ENCODE measurements at places on chromosomes 6 and 20.

DNA sequence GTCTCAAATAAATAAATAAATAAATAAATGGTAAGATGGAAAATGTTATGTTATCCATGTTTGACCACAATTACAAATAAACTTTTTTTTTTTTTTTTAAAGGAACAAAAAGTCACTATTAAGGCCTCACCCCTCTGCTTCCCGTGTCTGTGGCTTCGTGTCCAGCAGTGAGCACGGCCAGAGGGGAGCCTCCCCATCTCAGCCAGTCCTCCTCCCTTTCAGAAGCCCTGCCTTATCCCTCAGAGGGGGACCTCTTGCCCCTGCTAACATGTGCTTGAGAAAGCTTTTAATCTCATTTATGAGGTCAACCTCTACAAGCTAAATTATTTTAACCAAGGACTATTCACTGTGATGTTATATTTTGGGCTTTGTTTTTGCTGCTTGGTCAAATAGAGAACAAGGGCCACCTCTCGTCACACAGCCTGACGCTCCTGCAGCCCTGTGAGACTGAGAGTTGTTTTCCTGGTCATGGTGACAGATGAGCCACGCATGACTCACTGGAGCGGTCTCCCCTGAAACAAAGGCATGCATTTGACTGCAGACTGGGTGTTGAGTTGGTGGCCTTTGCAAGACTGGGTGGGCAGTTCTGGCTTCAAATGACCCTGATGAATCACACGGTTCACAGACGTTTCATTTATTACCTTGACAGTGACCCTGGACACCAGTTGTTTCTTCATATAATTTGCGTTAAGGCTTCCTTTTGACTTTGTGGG is 131.8 kb downstream of the TIAM2 start:
- DNase-seq: no peak

DNA sequence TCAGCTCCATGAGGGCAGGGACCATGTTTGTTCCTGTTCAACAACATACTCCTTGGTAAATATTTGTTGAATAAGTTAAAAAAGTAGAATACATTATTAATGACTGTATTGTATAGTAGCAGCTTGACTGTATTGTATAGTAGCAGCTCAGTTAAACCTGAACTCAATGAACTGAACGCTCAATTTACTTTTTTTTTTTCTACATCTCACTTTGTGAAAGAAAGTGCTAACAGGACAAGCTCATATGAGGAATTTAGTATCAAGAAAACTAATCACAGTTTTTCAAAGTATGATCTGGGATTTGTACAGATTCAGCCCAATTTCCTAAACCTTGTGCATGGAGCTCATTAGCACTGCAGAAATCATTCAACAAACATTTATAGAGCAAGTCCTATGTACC is 38.8 kb upstream of the NR2E1 start:
- DNase-seq: no peak

DNA sequence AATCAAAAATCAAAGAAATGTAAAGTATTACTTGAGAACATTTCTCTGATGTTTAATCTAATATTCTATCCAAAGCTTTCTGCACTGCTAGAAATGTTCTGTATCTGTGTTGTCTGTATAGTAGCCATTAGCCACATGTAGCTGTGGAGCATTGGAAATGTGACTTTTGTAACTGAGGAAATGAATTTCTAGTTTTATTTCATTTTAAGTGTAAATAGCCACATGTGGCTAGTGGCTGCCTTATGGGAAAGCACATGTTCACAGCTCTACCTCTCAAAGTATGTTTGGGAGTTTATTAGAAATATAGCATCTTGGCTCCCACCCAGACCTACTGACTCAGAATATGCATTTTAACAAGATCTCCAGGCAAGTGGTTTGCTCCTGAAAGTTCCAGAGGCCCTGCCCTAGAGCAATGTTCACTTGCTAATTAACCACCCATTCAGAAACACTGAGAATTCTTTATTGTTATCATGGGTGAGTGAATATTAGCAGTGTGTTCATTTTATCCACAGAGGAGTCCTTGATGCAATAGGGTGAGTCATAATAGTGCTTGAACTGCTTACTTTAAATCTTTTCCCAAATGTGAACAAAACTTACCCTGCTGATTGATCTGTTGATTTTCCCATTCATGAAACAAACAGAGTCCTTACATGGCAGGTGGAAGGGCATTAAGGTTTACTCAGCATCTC is 282.7 kb downstream of the PLCB1 start:
- DNase-seq: no peak

- no peak for DNase-seq
Observed at GRCh38 chr6:4856785-4857184, 80.6 kb downstream of the CDYL start.

GRCh38 chr6:94988701-94989100 is 588.6 kb upstream of the MANEA start:
- DNase-seq: no peak

GRCh38 chr6:100988391-100988984 is 107.4 kb upstream of the ASCC3 start:
- no peak for DNase-seq

DNA sequence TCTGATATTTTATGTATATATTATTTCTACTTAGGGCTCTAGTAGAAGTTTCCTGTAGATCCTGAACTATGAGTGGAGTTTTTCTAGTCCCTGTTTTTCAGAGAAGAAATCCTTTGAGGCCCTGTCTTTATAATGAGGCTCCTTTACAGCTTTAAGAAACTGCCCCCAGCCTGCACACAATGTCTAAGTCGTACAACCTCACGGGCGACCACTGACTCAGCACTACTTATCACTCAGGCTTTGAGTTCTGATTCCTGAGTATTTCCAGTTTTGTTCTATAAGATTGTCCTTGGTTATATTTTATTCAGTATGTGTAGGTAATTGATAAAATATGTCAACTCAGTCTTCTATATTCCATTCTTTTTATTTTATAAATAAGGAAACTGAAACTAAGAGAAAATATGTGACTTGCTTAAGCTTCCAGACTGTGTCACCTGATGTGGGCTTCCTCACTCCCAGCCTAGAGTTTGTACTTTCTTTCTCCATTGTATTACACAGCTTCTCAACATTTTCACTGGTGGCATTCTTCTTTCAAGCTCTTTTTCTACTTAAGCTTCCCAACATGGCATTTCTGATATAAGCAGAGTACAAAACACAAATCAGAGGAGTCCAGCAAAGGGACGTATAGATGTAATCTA is 167.0 kb downstream of the TBX18 start:
- no peak for DNase-seq

Data from AG04450 (cell line).